SK-N-SH treated with all-trans-retinoic acid at 6 μM for 48 hours (cell line): ENCODE measurements at places on chromosomes 12 and 14.

GRCh38 chr12:116820064-116820656 is 61.1 kb downstream of the HRK start:
- no peak for ATAC-seq

DNA sequence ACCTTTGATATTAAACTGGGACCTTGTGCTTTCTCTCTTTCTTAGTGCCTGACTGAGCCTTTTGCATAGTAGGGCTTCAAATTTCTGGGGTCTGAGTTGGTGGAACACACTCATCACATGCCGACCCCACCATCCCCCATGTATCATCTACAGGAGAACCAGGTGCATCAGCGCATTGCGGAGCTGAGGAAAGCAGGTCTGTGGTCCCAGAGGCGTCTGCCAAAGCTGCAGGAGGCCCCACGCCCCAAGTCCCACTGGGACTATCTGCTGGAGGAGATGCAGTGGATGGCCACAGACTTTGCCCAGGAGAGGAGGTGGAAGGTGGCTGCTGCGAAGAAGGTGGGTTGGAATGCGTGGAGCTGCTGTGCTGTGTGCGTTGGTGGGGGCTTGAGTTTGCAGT is 37.8 kb downstream of the EP400 start:
- ATAC-seq: no peak

GRCh38 chr14:73105727-73106126 is 30.6 kb upstream of the PSEN1 start:
- ATAC-seq: no peak

GRCh38 chr12:108856170-108856427 is 1.3 kb downstream of the SSH1 start:
- peak; percentile 14 for ATAC-seq

DNA sequence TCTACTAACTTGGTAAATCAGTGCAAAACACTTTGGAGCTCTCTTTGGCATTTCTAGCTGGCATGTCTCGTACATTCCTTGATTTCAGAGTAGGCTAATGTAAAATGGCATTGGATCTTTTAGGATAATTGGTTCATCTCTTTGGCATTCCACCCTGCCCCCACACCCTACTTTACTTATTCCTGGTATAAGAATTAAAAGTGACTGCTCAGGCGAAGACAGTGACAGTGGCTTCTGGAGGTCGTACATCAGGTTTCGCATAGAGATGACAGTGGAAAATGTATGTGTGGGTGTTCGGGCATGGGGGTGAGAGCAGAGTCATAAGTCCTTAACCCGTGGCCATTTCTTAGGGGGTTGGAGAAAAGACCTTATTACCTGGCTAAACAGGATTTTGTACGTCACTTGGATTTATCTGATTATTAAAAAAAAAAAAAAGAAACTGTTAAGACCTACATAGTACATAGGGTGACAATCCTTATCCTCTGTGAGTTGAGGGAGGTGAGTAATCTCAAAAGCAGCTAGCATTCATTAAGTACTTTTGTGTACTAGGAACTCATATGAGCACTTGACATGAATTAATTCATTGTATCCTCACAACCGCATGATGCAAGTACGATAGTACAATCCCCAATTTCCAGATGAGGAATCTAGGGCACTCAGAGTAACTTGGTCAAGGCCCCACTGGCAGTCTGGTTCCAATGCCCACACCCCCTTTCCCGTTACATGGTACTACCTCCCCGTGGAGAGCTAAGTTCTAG is 22.4 kb upstream of the KCNK13 start:
- ATAC-seq: no peak

- no peak for ATAC-seq
Measured at GRCh38 chr14:56244138-56244789, 126.1 kb downstream of the PELI2 start.

DNA sequence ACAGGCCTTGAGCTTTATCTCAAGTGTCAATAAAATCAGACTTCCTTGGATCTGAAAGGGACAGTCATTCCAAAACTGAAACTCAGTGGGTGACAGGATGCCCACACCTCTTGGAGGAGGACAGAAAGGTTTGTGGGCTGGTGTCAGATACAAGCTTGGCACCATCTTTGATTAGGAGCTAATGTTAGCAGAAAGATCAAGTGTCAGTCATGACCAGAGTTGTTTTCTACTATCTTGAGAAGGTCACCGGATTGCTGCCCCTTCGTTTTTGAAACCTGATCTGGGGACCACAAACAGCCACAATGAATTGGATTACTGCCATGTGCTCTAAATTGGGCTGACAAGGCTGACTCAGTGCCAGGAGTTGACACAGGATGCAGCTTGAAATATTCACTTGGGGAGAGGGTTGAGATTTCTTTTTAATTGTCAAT is 88.3 kb downstream of the OTOGL start:
- no peak; the same call in 2 of the 3 replicates for ATAC-seq

- no peak; the same call in 2 of the 3 replicates for ATAC-seq
Measured at GRCh38 chr14:92500491-92500941, 13.1 kb upstream of the RIN3 start.

- ATAC-seq: no peak
Measured at GRCh38 chr14:53855127-53855526, 101.5 kb downstream of the BMP4 start.
